Activated naive CD8-positive, alpha-beta T cell treated with anti-CD3 and anti-CD28 coated beads, Interleukin-2, amount 50 U/mL, for 16 hours (primary cell): ENCODE measurements at places on chromosomes 13 and 19.

DNA sequence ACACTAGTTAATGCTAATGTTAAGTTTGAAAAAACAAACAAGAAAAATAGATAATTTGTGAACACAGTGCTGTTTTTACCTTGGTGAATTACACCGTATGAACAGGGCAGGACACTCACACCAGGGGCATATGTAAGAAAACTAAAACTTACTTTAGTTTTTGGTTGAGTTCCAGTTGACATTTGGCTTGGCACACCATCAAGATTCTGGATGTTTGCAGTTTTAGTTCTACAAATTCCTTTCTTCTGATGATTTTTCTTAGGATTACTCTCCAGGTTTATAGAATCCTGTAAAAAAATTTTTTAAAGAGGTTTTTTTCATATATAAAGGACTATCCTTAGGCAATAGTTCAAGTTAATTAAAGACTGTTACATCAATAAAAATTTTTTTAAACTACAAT, 238.5 kb upstream of the STARD13 start:
- no peak for DNase-seq

DNA sequence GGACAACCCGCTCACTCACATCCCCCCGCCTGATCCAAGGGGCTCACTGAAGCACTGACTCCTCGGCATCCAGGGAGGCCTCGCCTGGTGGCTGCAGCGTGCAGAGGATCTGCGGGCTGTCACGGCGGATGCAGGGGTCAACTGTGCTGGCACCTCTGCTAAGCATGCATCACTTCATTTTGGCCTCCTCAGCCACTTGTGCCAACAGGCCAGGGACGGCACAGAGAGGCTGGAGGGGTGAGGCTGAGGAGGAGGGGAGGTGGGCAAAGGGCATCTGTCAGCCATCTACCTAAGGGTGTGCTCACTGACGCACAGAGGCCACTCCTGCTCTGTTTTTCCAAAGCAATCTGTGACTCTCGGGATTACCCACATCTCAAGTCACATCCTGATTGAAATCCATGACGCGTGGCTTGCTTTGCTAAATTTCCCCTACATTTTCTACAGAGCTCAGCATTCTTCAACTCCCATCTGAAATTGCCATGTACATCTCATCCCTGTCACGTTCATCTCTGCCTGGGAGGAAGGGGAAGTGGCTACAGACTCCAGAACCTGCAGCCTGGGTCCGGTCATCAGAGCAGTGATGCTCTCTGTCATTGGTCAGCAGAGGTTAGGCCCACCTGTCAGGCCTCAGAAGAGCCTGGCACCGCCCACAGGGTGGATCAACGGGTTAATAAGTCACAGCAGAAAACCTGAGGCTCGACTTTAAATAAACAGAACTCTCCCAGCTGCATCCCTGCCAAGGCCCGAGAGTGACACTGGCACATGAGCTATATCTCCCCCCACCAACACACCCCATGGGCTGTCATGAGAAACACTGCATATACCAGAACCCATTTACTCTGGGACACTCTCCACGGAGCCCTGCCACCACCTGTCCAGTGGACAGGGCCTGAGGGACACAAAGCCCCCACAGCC, 17.6 kb downstream of the ELL start:
- DNase-seq, result no peak

- DNase-seq, result no peak
Measured at GRCh38 chr13:27309401-27309958, 38.9 kb downstream of the RASL11A start.

DNA sequence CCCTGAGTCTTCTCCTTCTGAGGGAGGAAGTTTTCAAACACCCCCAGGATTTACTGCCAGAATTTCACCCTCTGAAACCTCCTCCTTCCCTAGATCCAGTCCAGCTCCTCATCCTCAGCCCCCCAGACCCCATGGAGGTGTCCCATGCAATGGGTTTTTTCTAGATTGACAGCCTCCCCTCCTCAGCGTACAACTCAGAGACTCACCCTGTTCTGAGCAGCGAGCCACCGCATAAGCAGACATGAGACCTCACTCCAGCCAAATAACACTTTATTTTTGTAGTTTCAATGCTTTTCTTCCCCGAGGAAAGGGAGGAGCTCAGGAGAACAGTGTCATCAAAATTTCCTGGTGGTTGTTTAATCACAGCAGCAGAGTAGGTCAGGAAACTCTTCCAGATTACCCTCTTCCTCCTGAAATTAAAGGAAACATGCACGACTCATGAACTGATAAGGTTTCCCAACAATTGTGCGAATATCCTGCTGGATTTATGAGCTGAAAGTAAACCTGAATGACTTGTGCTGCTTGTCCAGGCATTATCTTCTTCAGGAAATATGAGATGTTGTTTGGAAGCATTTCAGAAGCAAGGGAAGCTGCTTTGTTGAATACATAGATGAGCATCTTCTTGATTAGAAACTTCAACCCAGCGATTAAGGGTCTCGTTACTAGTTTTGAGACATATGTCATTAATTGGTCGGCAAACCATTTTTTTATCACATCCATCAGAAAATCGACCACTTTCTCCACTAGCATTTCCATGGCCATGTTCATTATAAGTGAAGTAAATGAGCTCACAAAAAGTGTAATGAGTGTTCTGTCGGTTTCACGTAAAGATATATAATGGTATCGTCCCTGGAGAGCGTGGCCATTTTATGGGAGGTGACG, 36.2 kb downstream of the ERICH4 start:
- DNase-seq, result no peak

GRCh38 chr13:57264965-57265364, 98.0 kb downstream of the PRR20E start:
- no peak for DNase-seq

- DNase-seq, result no peak
Measured at GRCh38 chr13:107884564-107884963, 330.8 kb downstream of the LIG4 start.

DNA sequence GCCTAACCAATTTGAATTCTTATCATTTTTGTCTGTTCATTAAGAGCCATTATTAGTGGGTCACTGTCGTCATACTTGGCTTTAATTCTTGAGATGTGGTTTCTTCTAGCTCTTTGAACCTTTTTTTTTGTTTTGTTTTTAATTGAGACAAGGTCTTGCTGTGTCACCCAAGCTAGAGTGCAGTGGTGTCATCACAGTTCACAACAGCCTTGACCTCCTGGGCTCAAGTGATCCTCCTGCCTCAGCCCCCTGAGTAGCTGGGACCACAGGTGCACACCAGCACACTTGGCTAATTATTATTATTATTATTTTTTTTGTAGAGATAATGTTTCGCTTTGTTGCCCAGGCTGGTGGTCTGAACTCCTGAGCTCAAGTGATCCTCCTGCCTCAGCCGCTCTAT, 25.8 kb upstream of the LDLR start:
- DNase-seq, result no peak

DNA sequence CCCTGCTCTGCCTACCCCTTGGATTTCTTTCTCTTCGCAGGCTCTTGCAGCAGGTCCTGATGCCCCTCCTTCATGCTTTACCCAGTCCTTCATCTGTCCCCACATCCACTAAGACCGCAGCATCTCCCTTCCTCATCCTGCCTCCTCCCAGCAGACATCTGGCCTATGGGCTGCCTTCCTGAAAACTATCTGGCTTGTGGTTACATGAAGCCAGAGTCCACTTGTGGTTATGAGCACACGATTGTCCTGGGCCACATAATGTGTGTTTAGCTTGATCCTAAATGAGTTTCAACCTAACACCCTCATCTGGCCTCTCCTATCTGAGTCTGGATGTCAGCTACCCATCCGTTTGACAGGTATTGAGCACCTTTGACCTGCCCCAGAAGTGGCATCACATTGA, 5.5 kb upstream of the ZNF175 start:
- DNase-seq, result no peak

DNA sequence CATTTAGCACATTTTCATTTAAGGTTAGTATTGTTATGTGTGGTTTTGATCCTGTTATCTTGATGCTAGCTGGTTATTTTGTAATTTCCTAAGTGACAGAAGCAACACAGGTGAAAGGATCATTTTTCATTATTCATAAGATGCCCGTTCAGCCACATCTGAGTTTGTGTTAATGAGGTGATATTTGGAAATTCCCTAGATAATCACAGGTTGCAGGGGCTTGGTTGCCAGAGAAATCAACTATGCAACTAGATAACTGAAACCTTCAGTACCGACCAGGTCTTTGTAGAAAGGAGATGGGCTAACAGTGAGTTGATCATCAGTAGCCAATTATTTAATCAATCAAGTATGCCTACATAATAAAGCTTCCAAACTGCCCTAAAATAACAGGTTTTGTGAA, 121.3 kb upstream of the UFM1 start:
- no peak for DNase-seq

GRCh38 chr13:30830638-30830965, 75.5 kb upstream of the MEDAG start:
- DNase-seq, result no peak

DNA sequence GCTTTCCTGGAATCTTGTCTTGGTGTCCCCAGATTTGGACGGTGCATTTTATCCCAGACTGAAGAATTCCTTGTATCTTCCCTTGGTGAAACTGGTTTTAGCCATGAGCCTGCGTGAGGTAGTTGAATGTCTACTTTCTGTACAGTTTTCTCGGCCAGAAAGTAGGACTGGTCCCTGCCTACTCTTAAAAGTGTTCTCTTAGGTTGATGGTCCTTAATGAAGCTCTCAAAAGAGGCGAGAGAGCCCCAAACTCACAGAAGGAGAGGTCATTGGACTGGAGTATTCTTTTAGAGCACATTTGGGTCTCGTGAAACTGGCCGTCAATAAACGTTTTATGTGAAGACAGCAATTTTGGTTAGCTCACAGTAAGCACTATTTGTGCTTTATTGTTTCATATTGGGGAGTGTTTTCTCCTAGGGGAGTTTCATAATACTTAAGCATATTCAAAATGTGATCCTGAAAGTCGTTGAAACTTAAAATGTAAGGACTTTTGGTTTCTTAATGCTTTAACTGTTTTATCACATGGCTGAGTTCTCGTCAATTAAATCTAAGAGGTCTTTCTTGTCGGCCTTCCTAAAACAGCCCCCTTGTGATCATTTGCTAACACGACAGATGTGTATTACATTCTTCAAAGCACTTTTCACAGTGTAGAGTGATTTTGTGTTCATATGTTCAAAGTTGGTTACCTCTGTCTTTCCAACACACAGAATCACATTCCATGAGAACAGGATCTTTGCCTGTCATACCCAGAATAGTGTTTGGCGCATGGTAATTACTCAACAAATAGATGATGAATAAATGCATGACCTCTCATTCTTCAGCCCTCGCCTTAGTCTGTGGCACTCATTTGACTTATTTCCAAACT, 889 bp downstream of the GTF2F2 start:
- DNase-seq, result no peak

- no peak for DNase-seq
Measured at GRCh38 chr13:30196025-30196424, 111.3 kb downstream of the KATNAL1 start.

GRCh38 chr13:112171570-112171965, 104.6 kb downstream of the SOX1 start:
- no peak for DNase-seq

- no peak for DNase-seq
Measured at GRCh38 chr19:40246292-40247073, 20.0 kb upstream of the CCNP start.

- no peak for DNase-seq
Measured at GRCh38 chr19:53866865-53867224, 838 bp upstream of the MYADM start.

DNA sequence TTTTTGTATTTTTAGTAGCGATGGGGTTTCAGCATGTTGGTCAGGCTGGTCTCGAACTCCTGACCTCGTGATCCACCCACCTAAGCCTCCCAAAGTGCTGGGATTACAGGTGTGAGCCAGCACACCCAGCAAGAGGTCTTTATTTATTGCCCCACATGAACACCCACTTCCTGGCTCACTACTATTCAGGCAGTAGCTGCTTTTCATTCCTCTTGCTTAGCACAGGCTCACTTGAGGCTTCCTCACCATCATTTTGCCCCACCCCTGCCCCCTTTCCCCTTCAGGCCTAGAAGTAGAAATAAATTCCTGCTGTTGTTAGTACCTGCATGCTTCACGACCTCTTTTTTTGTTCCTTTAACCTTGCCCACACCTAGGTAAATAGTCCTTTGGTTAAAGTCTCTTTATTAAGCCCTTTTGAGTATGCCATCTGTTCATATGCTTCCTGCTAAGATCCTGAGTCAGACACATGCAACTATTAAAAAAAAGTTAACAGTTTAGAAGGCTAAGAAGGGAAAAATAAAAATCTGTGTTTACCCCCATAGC, 33.5 kb upstream of the ITM2B start:
- DNase-seq, result no peak

- no peak for DNase-seq
Measured at GRCh38 chr19:29478578-29479565, 46.9 kb upstream of the VSTM2B start.
